ENCODE measurements at places on chromosomes 3 and 15.

DNA sequence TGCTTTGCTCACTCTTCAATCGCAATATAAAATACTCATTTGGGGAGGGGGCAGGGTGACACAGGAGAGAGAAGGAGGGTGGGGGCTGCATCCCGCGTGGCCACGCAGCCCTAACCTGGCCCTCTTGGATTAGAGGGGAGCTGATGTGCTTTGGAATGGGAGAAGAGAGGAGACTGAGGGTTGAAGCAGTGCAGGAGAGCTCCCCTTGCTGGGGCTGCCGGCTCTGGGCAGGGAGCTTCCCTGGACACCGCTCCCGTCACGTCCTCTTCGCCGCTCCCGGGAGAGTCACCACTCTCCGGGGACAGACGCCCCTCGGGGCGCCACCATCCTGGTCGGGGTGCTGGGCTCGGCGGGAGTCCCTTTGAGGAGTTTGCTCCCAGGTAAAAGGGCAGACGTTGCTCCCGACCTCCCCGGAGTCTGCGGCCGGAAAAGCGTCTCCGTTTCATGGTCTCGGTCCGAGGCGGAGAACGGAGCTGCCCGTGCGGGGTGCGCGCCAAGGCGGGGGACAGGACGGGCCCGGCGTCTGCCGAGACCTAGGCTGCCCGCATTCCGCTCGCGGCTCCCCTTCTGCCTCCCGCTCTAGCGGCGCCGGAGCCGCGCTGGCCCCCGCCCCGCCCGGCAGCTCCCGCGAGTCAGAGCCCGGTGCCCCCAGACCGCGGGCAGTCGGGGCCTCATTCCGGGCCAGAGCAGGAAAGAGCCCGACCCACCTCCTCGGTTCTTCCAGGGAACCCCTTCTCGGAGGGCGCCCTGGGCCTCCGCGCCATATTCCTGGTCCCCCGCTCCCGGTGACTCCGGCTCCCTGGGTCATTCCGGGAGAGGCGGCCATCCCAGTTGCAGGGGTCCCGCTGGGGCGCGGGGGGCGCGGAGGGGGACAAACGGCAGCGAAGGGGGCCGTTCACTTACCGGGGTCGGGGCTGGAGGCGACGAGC lies 603 bp downstream of the SLC7A14 start:
- no peak for DNase-seq

DNA sequence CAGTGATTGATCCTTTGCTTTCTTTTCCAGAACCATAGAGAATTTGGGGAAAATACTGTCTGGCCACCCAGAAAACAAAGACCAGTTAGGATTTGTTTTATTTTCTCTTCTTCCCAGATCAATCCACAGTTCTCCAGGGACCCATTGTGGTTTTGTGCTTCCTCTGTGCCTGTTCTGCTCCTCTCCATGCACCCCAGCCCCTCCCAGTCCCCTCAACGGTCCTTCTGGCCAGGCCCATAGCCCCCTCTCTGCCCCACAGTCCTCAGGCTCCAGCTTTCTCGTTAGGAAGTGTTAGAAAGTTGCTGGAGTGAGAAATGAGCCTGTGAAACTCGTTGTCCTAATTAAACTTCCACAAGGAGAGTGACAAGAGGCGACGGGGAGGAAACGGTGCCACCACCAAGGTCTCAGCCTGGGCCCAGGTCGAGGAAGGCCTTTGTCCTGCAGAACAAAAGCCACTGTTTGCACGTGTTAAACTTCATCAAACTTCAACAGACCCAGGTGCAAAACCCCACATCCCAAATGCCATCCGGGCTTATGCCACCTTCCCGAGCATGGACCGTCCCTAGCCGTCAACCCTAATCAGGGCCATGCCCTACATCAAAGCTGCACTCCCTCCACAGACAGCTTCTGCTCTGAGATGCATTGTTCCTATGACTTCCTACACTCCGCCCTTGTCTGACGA lies 18.7 kb upstream of the ALDH1A3 start:
- DNase-seq = no peak

DNA sequence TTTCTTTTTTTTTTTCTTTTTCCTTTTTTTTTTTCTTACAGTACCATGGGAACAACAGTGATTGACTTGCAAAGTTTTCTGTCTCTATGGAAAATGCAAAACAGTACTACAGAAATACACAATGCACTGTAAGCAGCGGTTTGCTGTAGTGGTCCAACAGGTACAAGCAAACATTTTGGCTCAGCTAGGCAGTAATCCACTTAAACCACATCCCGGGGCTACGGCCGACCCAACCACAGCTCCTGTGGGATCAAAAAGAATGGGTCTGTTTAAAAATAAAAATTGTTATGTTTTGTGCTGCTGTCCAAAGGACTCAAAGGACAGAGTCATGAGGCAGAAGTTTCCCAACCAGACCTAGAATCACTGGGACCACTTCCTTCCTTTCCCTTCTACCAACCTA lies 667.1 kb upstream of the ADAMTS9 start:
- DNase-seq = no peak

GRCh38 chr15:29689287-29689986 lies 132.8 kb downstream of the TJP1 start:
- no peak for DNase-seq

- DNase-seq = no peak
These were observed 182.5 kb downstream of the CACNA2D3 start for GRCh38 chr3:54304877-54305276.

- DNase-seq = no peak
These were observed 37.5 kb upstream of the CCR4 start for GRCh38 chr3:32913790-32914446.

DNA sequence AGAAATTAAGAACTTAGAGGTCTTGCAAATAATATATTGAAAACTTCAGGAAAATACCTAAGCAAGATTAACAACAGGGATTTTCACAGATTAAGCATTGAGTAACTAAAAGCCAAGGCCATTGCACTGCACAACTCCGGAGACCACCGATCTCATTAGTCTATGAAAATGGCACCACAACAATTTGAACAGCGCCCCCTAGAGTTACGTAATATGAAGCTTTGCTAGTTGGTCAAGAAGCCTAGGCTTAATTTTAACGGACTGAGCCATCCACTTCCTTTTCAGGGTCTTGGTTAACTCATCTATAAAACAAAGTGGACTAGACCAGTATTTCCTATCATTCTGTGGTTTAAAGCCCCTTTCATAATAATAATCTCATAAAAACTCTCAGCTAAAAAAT lies 24.8 kb downstream of the TMEM212 start:
- DNase-seq = no peak

- no peak for DNase-seq
These were observed 239.9 kb downstream of the CPNE4 start for GRCh38 chr3:131794766-131795388.

GRCh38 chr3:10281951-10282350 lies 10.8 kb downstream of the GHRL start:
- DNase-seq = no peak

DNA sequence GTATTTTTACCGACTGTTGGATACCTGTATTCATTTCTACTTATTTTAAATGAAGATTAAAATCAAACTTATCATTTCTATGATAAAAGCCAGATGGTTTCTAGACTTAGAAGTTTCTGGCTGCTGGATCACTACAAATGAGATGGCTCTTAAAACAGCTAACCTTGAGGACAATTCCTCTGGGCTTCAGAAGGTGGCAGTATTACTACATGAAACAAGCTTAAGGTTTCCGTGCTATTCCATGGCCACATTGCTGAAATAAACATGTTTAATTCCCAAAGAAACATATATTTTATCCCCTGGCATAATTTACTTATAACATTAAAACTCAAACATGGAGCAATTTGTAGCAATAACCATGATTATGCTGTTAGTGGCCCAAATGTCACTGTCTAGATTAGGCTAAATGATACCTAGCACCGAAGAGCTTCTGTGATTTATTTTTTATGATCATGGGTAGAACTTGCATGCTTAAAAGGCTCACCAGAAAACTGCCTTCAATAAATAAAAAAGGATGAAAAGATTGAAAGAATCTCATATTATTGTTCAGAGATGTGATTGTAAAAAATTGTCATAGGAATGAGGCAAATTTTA lies 204.0 kb upstream of the NANOGP8 start:
- DNase-seq = no peak

DNA sequence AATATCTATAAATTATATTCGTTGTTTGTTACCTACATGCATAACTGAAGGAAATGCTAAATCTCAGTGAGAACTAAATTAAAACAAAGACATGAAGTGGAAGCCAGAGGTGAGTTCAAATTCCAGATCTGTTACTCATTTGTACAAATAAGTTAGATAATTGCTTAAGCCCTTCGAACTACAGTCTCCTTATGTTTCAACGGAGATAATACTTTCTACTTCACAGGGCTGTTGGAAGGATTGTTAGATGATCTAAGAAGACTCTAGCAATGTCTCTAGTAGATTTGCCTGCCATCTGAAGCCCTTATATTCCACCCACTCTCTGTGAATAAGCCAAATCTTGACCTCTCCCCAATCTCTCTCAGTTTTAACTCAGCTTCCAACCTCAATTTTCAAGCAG lies 125.8 kb downstream of the P2RY1 start:
- no peak for DNase-seq

- DNase-seq = no peak
These were observed 48.4 kb upstream of the IP6K2 start for GRCh38 chr3:48765376-48765775.

GRCh38 chr3:8627949-8628348 lies 16.6 kb downstream of the SSUH2 start:
- no peak for DNase-seq

DNA sequence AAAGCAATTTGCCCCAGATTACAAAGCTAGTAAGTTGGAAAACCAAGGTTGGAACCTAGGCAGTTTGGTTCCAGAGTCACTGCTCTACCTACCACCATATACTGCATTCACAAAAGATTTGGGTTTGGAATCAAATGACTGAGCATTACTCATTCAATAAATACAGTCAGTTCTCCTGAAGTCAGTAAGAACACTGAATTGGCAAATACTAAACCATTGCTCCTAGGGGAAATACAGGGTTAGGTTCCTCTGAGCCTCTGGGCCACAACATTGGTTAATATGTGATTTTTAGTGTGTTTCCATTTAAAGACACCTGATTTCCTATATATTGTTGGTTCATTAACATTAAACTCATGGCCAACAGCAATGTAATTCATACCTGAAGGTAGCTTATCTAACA lies 2.1 kb upstream of the EIF5A2 start:
- DNase-seq = no peak

- DNase-seq = no peak
These were observed 162.0 kb downstream of the KLF13 start for GRCh38 chr15:31488437-31489204.

DNA sequence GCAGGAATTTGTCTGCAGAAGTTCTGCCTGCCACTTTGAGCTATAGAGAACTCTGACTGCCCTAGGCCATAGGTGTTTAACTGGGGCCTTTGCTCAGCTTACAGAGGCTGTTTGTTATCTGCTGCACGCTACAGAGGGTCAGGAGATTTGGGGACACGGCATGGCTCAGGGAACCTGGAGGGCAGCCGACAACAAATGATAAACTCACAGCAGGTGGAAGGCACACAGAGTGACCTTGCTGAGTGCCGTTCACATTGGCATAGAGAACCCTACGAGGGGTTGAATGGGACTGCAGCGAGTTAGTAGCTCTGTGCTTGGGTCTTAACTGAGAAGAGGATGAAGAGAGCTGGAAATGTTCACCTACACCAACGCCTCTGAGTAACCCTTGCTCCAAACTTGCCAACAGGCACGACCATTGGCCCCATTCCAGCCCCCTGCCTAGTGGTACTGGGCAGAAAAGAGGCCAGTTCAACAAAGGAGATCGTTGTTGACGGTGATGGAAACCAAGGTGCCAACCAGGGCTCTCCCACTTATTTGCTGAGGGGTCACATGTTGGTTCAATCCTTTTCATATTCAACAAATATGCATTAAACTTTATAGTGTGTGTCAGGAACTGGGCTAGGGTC lies 301.1 kb downstream of the NTRK3 start:
- DNase-seq = no peak

DNA sequence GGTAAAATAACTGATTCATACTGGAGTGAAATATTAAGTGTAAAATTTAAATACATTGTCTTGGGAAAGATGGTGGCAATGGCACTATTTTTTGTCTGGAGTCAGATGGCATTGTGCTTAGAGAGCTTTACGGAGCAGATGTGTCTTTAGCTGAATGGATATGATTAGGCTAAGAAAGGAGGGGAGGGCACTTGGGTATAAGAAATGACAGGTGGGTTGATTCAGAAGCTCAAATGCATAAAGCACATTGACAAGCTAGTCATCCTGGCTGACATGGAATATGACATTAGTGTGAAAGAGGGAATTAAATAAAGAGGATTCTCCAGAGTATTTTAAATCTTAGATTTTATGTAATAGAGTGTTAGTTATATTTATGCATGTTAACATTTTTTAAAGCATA lies 570.1 kb upstream of the CBLB start:
- DNase-seq = no peak

- DNase-seq = no peak
These were observed 1.6 kb downstream of the C3orf38 start for GRCh38 chr3:88151358-88151757.

- DNase-seq = no peak
These were observed 576.2 kb downstream of the TUSC7 start for GRCh38 chr3:117285737-117286136.

DNA sequence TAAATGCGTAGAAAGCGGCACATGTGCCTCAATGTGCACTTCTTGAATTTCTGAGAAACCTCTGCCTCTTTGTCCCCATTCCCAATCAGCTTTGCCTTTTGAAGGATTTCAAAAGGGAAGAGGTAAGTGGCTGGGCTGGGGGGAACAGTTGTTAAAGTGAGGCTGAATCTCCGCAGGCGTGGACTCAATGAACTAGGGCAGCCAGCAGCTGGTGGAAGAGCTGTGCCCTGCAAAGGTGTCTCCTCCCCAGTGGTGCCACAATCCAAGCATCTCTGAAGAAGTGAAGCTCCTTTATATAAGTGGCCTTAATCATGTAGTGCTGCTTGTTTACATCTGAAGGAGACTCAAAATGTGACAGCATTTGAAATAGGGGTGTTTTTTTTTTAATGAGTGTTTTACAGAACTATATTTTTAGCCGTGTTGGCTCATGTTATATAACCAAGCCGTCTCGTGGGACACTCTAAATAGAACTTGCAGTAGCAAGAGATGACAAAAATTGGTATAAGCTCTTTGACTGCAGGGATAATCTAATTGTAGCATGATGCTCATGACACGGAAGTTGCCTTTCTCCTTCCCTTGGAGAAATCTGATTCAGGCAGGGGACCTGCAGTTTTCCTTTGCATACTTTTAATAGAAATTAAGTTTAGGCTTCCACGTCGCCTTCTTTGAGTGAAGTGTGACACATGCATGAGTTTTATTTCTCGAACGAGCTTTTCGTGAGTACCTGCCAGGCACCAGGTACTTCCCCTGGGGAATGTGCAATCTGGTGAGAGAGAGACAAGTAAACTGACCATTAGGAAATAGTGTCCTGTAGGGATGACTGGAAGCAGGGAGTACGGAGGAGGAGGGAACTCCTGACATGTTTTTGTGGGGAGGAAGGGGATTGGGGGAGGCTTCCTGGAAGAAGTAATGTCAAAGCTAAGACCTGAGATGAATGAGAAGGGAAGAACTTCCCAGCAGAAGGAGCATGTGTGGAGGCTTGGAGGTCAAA lies 179.7 kb upstream of the BHLHE40 start:
- no peak for DNase-seq

GRCh38 chr3:172687501-172687900 lies 23.4 kb downstream of the NCEH1 start:
- no peak for DNase-seq
